NCI-H226 (cell line): ENCODE measurements at places on chromosomes 1 and 21.

- peak; percentile 44 for DNase-seq
Observed at GRCh38 chr21:28485301-28486022, 507.2 kb downstream of the LTN1 start.

GRCh38 chr1:8689431-8690252 is 127.8 kb downstream of the RERE start:
- DNase-seq: no peak

- peak; percentile 44 for DNase-seq
Observed at GRCh38 chr1:27136236-27136551, 18.7 kb downstream of the SLC9A1 start.

DNA sequence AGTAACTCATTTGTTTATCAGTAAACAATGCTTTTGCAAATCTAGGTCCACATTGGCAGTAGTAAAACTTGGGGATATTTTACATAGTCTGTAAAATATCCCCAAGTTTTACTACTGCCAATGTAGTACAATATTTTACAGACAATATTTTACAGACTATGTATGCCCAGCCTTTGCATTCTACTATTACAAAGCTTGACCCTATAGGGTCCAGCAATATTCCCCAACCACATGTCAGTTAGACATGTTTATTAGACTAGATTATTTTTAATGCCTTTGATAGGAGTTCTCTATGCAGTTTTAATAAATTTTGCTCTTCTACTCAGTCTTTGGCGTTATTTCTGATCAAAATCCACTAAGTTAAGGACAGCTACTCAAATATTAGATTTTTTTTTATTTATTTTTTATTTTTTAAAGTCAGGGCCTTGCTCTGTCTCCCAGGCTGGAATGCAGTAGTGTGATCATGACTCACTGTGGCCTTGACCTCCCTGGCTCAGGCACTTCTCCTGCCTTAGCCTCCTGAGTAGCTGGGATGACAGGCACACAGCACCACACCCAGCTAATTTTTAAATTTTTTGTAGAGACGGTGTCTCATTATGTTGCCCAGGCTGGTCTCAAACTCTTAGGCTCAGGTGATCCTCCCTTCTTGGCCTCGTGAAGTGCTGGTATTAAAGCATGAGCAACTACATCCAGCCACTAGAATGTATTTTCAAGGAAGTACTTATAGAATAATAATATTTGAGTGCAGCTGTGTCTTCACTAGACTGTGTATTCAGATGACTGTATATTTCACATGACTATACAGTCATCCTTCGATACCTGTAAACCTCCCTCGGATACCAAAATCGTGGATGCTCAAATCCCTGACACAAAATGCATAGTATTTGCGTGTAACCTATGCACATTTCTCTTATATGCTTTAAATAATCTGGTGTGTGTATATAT is 19.8 kb downstream of the MIER1 start:
- peak; percentile 88 for DNase-seq
